CD4-positive, alpha-beta T cell treated with Interleukin-15 for 1 hour (primary cell): ENCODE measurements at places on chromosomes 6 and 20.

DNA sequence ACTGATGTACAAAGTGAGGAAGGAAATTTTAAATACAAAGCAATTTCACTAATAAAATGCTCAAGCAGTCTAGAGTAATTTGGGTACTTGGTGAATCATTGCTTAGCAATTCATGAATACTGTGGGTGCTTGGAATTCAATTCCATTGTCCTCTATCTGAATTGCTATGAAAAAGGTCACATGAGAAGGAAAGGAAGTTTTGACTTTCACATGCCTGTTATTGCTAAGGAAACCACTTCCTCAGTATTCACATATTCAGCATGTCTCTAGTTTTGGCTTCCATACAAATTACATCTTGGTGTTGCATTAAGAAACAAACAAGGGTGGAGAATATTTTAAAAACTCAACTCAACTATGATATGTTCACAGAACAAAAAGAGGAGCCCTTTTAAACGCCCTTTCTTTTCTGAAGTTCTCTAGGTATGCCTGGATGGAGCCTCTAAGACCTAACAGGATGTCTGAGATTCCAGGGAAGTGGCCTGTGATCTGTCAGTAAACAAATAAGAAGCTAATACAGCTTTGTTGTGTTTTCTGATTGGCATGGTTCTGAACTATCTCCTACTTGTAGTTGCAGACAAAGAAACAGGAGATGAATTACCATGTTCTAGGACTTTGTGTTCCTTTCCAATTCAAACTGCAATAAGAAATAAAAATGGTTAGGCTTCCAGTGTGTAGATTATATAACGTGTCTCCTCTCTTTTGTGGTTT is 190.4 kb downstream of the OGFRL1 start:
- DNase-seq: no peak

- no peak for DNase-seq
Observed at GRCh38 chr20:4916971-4917881, 84.1 kb downstream of the SLC23A2 start.

GRCh38 chr6:102581378-102582124 is 1188.0 kb downstream of the GRIK2 start:
- DNase-seq: no peak

GRCh38 chr6:20463396-20463795 is 61.7 kb downstream of the E2F3 start:
- no peak for DNase-seq

DNA sequence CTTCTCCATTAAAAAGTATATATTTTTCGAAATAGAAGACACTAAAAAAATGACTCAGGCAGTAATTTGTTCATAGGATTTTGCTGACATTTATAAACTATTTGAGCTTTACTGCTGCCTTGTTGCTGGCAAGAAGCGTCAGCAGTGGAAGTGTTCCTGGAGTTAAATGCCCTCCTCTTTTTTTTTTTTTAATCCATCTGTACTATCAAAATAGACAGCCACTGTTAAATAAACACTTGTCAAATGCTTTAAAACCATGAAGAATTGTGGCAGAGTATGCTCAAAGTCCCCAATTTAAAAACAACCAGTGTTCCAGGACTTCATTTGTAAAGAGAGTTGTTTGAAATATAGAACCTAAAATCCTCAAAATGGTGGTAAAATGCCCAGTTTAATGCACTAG is 253.8 kb downstream of the NKAIN2 start:
- no peak for DNase-seq

DNA sequence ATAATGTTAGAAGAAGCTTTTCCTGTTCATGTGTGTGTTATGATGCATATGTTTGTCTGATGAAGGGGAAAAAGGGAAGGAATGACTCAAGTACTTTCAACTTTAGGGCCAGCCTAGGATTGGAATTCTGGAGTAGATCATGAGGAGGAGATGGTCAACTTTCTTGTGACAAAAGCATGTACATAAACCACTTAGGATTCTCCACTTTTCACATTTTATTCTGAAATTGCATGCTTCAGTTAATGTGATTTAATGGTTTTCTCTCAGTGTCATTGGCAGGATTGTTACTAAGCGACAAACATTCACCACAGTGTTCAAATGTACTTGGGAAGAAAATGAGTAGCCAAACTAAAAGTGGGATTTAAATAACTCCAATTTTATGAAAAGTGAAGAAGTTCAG is 80.1 kb downstream of the UTRN start:
- DNase-seq: no peak

DNA sequence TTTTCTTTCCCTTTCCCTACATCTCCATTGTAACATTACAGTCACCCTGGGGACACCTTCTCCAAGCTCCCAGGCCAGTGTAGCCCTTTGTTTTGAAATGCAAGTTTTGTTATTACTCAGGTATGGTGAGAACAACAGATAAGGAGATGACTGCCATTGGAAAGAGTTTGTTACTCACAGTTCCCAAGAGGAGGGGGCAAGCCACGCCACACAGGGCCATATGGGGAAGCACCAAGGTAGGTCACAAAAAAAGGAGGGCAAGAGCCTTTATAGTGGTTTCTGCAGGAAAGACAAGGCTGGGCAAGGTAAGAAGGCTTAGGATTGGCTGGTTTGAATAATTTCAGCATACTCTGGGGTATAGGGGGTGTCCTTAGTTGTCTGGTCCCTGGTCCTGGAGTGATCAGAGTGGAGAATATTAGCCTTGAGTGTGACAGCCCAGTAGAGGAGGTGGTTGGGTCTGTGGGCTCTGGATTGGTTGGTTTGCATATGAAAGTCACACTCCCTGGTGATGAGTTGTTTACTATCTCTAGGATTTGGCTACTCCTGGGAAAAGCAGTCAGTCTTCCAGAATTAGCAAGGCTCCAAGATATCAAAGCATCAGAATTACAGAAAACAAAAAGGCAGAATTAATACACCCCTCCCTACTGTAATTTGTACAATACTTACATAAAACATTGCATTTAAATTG is 33.1 kb upstream of the SMLR1 start:
- no peak for DNase-seq

GRCh38 chr6:161353208-161353613 is 79.3 kb upstream of the AGPAT4 start:
- no peak for DNase-seq

DNA sequence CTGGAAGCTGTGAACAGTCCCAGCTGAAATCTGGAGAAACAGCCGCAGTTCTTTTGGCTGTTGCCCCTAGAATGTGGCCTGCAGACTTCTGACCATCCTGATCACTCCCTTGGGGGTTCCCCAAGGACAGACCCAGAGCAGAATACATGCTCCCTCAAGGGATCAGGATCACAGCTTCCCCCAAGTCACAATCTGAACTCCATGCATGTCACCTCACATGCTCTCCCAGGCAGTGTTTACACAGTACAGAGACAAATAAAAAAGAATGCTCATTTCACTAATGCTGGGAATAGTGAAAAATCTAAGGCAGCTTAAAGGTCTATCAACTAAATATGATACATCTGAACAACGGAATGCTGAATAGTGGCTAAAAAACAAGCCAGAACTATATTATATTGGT is 20.5 kb downstream of the SPAG4 start:
- DNase-seq: no peak

DNA sequence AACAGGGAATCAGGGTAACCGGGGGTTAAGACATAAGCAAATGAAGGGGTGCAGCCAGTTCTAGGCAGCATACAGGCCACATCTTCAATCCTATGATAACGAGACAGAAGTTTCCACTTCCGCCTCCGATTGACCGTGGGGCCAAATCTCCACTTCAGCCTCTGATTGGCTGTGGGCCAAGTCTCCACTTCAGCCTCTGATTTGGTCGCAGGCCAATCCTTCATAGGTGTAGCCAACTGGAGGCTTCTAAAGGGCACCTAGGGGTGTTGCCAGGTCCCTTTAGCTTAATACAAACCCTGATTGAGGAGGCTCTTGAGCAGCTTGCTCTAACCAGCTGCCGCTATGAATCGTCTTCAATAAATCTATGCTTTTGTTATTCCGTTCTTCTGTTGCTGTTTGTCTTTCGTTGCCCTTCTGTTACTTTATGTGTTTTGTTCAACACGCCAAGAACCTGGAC is 2.1 kb upstream of the ERGIC3 start:
- peak; percentile 53 for DNase-seq

DNA sequence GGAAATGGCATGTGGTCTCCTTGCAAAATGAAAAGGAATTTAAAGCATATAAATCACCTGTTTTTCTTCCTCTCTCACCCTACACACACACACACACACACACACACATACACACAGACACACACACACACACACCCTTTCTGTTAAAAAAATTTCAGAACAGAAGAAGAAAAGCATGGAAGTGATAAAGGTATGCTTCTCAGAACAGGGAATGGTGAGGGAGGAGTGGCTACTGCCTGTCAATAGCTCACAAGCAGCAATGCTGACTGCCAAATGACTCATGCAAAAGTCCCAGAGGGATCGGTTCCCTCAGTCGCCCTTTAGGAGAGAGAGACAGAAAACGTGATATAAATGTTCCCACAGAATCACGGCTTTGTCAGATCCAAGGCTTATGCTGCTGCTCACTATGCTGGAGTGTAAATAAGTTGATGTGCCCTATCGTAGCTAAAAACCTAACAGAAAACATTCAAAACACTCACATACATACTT is 102.6 kb downstream of the IBTK start:
- no peak for DNase-seq

- no peak for DNase-seq
Observed at GRCh38 chr6:37669306-37669705, 28.4 kb downstream of the MDGA1 start.

GRCh38 chr20:47361057-47361915 is 4.8 kb upstream of the ZMYND8 start:
- no peak for DNase-seq

DNA sequence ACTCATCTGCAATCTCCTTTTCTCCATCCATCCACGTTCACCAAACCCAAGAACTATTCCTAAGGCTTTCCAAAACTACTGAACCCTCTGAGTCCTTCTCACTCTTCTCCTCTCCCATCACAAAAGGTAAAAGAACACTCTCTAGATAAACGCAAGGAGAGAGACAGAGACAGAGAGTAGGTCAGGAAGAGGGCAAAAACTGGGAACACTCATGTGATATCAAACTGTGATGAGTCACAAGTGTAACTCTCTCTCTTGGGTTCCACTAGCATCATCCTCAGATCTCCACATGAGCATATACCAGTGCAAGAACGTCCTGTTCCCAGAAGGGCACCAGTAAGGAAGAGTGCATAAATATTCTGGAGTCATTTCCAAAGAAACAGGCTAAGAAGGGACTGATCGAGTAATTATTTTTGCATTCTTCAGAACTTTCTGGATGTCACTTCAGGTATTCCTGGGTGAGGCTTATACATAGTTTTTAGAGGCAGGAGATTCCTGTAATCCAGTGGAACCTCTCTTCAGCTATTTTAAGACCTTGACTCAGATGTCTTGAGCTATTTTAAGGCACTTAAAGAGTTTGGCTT is 47.3 kb upstream of the STXBP5 start:
- no peak for DNase-seq

DNA sequence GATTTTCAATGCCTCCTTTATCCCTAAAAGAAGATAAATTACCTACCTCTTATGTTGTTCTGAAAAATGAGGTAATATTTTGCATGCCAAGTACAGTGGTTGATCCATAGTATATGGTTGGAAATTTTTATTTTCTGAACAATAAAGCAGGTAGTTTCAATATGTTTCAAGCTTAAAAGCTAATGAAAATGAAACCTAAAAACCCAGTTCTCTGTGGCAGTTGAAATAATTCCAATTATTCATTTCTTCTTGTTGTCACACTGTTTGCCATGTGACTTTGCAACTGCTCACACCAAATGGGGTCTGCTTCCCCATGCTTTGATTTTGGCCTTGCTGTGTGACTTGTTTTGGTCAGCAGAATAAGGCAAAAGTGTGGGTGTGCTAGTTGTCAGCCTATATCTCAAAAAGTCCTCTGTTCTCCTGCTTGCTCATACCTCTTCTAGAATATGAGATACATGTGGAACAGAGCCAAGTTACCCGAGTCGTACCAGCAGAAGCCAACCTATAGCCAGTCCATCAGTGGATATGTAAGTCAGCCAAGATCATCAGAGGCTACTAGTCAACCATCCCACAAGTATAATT is 197.2 kb upstream of the THEMIS start:
- no peak for DNase-seq

DNA sequence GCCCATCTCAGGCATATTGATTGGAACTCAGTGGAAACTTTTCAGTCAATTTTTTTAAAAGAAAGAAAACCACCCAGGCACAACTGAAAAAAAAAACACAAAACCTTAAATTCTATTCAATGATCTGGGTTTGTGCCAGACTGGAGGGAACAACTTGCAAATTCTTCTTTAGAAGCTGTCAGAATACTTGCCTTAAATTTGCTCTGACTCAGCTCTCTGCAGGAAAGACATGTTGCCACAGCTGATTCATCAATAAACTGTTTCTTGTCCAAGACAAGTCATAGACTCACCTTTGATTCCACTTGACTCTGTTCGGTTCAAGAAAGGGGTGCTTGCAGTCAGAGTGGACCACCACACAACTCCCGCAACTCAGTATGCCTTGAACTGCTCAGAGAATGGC is 117.8 kb upstream of the F13A1 start:
- DNase-seq: no peak

DNA sequence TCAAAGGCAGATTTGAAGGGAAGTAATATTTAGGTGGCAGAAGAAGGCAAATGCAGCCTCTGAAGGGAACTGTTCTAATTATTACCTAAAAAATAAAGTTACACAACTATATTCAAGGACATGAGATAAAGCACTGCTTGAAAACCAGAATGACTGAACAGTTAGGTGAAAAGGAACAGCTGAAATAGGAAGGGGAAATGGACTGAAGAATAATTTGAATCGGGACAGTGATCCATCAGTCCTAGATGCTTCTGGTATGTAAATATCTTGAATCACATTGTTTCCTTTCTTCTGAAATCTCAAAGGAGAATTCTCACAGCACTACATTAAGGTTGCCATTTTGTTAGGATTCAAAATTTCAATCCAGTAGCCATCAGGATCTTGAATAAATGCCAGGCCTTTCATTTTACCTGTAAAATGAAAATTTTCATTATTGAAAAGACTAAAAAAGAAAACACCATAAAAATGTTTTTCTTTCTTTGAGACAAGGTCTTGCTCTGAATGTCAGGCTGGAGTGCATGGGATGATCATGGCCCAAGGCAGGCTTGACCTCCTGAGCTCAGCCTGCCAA is 25.9 kb downstream of the GLO1 start:
- DNase-seq: no peak
